GM12878 (cell line): ENCODE measurements at places on chromosomes 16 and 17.

GRCh38 chr16:30439720-30440348 lies 5.8 kb downstream of the SEPHS2 start:
- no peak overlapping the region for H3K27ac ChIP-seq
- H3K27me3 ChIP-seq = no peaks in the 10 kb centered on the region
- H3K4me1 ChIP-seq = peaks cover 15% of the 10 kb centered on the region
- no peak overlapping the region for H3K4me3 ChIP-seq
- DNase-seq = no peak

- no peak overlapping the region for H3K4me3 ChIP-seq
- H3K36me3 ChIP-seq = no peaks in the 10 kb centered on the region
- DNase-seq = no peak
- no peak overlapping the region for H3K27ac ChIP-seq
- H3K4me1 ChIP-seq = peaks cover 31% of the 10 kb centered on the region
These were observed 5.7 kb downstream of the C16orf86 start for GRCh38 chr16:67672306-67672705.

DNA sequence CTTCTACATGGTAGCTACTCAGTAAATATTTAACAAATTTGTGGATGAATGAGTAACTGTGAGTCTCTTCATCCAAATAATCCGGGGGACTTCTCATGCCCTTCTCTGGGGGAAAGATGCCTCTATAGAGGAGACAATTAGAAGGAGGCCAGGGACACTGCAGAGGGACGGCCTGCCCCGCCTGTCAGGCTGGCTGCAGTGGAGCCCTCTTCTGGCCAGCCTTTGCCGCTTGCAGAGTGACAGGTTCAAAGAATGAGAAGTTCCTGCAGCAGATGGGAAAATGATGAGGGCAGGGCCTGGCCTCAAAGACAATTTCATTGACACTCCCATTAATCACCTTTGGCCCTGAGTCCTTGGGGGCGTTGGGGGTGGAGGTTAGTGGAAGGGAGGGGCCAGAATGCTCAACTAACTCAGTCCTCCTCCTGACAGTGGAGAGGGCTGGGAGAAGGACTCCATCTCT lies 339.0 kb downstream of the MAF start:
- H3K4me3 ChIP-seq = no peak overlapping the region
- no peak overlapping the region for H3K27ac ChIP-seq
- DNase-seq = no peak
- no peaks in the 10 kb centered on the region for H3K36me3 ChIP-seq
- H3K4me1 ChIP-seq = no peaks in the 10 kb centered on the region

DNA sequence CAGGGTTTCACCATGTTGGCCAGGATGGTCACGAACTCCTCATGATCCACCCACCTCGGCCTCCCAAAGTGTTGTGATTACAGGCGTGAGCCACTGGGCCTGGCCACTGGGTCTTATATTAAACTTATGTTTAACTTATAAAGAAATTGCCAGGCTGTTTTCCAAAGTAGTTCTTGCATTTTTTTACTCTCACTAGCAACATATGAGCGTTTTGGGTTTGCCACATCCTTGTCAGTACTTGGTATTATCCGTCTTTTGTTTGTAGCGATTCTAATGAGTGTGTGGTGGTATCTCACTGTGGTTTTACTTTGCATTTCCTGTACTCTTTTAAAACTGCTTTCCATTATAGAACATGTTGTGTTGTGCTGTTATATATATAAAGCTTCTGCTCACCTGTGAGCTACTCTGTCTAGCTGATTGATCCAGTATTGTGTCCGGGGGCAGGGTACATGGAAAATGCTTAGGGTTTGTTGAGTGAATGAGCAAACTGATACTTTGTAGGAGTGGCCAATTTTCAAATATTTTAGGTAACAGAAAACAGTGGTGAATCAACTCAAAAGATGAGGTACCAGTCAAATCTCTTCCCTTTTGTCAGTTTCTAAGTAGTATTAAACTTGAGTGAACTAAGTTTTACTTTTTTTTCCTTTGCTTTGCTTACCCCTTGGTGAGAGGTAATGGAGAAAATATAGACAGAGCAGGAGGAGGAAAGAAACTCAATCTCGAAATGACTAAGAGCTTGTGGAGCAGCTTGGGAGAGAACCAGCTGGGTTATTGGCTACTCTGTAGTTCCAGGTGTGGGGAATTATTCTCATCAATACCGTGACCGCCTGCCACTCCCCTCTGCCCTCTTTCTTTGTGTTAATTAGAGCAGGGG lies 75.8 kb downstream of the PITPNC1 start:
- no peaks in the 10 kb centered on the region for H3K36me3 ChIP-seq
- H3K27ac ChIP-seq = peak overlapping the region; percentile 55
- peaks cover 34% of the 10 kb centered on the region for H3K4me1 ChIP-seq
- H3K27me3 ChIP-seq = no peaks in the 10 kb centered on the region
- DNase-seq = peak; percentile 42

DNA sequence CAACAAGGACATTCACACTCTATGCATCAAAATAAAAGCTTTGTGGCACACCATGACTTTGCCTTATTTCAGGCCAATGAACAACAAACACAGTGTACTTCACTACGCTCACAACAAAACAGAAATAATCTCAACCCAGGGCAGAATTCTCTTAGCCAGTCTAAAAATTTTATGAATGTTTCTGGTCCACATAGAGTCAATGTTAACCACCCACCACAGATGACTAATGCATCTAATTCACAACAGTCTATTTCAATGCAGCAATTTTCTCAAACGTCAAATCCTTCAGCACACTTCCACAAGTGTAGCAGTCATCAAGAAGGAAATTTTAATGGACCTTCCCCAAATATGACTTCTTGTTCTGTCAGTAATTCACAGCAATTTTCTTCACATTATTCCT lies 101.7 kb downstream of the CHD9 start:
- no peaks in the 10 kb centered on the region for H3K27me3 ChIP-seq
- H3K27ac ChIP-seq = no peak overlapping the region
- peaks cover 18% of the 10 kb centered on the region for H3K36me3 ChIP-seq

- H3K4me3 ChIP-seq = no peak overlapping the region
- no peak for DNase-seq
- H3K27me3 ChIP-seq = no peaks in the 10 kb centered on the region
- H3K4me1 ChIP-seq = no peaks in the 10 kb centered on the region
These were observed 110.2 kb upstream of the CACNG5 start for GRCh38 chr17:66724581-66725341.

GRCh38 chr16:57475711-57476339 lies 10.5 kb downstream of the DOK4 start:
- H3K27ac ChIP-seq = no peak overlapping the region
- DNase-seq = no peak
- H3K36me3 ChIP-seq = peaks cover 2% of the 10 kb centered on the region
- no peak overlapping the region for H3K4me3 ChIP-seq

GRCh38 chr17:64017381-64017980 lies 3.0 kb downstream of the ICAM2 start:
- DNase-seq = no peak
- H3K4me3 ChIP-seq = peak overlapping the region; percentile 74; the same call in 1 of the 2 replicates
- no peaks in the 10 kb centered on the region for H3K36me3 ChIP-seq

DNA sequence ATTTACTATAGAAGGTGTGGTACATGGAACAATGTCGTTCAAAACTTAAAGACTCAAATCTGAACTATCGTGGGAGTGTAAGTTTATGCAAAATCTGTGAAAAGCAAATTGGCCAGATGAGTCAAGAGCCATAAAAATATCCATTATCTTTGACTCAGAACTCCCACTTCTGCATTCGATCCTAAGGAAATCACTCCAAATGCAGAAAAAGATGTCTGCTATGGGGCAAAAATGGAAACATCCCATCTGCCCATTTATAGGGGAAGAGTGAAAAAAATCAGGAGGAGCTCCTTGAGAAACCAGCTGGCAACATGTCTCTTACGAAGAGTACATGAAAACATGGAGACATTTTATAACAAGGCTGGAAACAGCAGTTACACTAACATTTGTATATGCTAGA lies 43.6 kb upstream of the CCDC182 start:
- no peak for DNase-seq
- H3K36me3 ChIP-seq = no peaks in the 10 kb centered on the region
- H3K4me1 ChIP-seq = no peaks in the 10 kb centered on the region
- H3K27me3 ChIP-seq = no peaks in the 10 kb centered on the region; the same call in none of the 2 replicates

- H3K27ac ChIP-seq = no peak overlapping the region
- no peak for DNase-seq
- peaks cover 2% of the 10 kb centered on the region for H3K36me3 ChIP-seq
- H3K27me3 ChIP-seq = no peaks in the 10 kb centered on the region
- no peaks in the 10 kb centered on the region for H3K4me1 ChIP-seq
These were observed 19.5 kb upstream of the GSE1 start for GRCh38 chr16:85593494-85594221.

DNA sequence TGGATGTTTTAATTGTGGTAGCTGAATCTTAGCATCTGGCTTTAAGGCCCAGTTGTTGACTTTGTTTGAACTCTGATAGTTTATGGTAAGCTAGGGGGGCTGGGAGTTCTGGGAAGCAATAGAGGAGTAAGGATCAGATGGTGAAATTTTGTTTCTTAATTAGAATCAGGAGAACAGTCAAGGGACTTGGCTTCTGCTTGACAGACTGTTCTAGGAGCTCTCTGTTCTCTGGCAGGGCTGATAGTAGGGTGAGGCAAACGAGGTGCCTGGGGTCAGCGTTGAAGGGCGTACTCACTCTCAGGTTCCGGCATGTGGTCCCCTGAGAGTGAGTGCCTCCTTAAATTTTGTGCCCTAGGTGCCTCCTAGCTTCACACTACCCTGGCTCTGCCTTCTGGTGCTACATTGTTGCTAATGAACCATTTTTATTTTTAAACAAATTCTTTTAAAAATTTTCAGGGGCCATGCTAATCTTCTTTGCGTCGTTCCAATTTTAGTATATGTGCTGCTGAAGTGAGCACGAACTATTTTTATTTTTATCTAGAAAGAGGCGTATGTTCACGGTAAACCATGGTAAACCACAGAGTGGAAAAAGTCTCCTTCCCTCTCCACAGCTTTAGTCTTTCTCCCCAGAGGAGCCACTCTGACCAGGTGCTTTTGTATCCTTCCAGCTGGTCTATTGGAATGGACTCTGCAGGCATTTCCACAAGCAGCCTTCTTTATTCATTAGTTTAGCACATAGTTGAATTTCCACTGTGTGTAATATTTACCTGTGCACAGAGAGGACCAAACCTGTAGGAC lies 19.7 kb downstream of the SLC7A6 start:
- no peaks in the 10 kb centered on the region for H3K27me3 ChIP-seq
- peak overlapping the region; percentile 23; the same call in 1 of the 2 replicates for H3K4me3 ChIP-seq
- H3K36me3 ChIP-seq = peaks cover 15% of the 10 kb centered on the region
- peak overlapping the region; percentile 91 for H3K27ac ChIP-seq
- no peak for DNase-seq
- H3K4me1 ChIP-seq = peaks cover 70% of the 10 kb centered on the region

GRCh38 chr16:22386976-22387375 lies 12.6 kb upstream of the CDR2 start:
- no peak overlapping the region for H3K4me3 ChIP-seq
- no peaks in the 10 kb centered on the region for H3K36me3 ChIP-seq
- no peaks in the 10 kb centered on the region for H3K4me1 ChIP-seq
- no peak for DNase-seq

GRCh38 chr17:63519972-63520882 lies 2.9 kb upstream of the KCNH6 start:
- H3K4me1 ChIP-seq = peaks cover 4% of the 10 kb centered on the region
- H3K4me3 ChIP-seq = no peak overlapping the region
- no peaks in the 10 kb centered on the region for H3K27me3 ChIP-seq

GRCh38 chr17:70040336-70040735 lies 34.7 kb upstream of the KCNJ16 start:
- no peak overlapping the region for H3K27ac ChIP-seq
- no peaks in the 10 kb centered on the region for H3K27me3 ChIP-seq
- H3K4me3 ChIP-seq = no peak overlapping the region
- no peaks in the 10 kb centered on the region for H3K4me1 ChIP-seq

DNA sequence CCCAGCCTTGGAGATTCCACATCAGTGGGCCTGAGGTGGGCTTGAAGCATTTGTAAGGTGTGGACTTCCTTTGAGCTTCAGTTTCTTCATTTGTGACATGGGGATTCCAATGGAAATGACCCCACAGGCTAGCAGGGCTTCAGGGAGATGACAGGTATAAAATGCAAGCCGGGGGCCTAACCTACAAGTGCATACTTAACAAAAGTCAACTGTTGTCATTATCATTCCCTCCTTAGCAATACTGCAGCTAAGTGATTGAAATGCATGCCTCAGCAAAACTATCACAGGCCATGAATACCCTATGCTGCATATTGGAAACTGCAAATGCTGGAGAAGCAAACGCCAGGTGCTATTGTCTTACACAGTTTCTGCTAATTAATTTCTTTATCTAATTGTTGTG lies 19.8 kb downstream of the CCL4 start:
- peaks cover 22% of the 10 kb centered on the region for H3K4me1 ChIP-seq
- H3K27ac ChIP-seq = no peak overlapping the region
- H3K36me3 ChIP-seq = no peaks in the 10 kb centered on the region
- DNase-seq = no peak

- no peaks in the 10 kb centered on the region for H3K36me3 ChIP-seq
- H3K27ac ChIP-seq = no peak overlapping the region
- no peak for DNase-seq
- H3K4me1 ChIP-seq = no peaks in the 10 kb centered on the region
- 0 out of 2 replicates have a peak, but pooled peaks cover 2% of the 10 kb centered on the region for H3K27me3 ChIP-seq
These were observed 11.2 kb upstream of the SLC47A2 start for GRCh38 chr17:19727501-19728078.

- DNase-seq = no peak
- H3K27ac ChIP-seq = peak overlapping the region; percentile 80
- no peak overlapping the region for H3K4me3 ChIP-seq
- no peaks in the 10 kb centered on the region for H3K27me3 ChIP-seq
- H3K36me3 ChIP-seq = peaks cover under 1% of the 10 kb centered on the region
These were observed 149.3 kb downstream of the CLEC16A start for GRCh38 chr16:11093572-11094074.

DNA sequence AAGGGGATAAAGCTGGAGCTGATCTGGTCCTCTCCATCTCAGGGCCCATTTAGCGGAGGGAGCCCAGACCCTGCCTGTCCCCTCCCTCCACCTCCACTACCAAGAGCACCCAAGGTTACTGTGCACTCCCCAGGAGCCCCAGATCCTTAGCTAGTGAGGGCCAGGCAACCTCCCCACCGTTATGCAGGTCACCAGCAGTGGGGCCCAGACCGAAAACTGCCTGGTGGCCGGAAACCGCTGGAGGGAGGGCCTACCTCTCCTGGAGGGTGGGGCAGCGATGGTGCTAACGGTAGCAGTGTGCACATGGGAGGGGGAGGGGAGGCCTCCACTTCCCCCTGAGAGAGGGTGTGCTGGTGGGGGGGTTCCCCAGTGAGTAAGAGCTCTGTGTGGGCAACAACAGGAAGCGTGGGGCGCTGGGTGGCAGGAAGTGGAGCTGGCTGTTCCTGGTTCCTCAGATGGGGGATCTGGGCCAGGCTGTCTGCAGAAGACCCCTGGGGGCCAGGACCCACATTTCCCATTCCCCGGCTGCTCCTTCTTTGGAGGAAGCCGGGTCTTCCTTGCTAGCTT lies 4.4 kb downstream of the FMNL1 start:
- no peaks in the 10 kb centered on the region for H3K27me3 ChIP-seq
- H3K27ac ChIP-seq = peak overlapping the region; percentile 100
- H3K36me3 ChIP-seq = peaks cover 3% of the 10 kb centered on the region; the same call in 1 of the 2 replicates
- peak; percentile 95 for DNase-seq

- no peaks in the 10 kb centered on the region for H3K27me3 ChIP-seq
- peaks cover 3% of the 10 kb centered on the region; the same call in 1 of the 2 replicates for H3K36me3 ChIP-seq
- no peak for DNase-seq
- H3K4me3 ChIP-seq = peak overlapping the region; percentile 64
These were observed 19.5 kb downstream of the SIAH1 start for GRCh38 chr16:48365601-48366164.
